RCC 7860 (cell line): ENCODE measurements at places on chromosomes 4 and X.

DNA sequence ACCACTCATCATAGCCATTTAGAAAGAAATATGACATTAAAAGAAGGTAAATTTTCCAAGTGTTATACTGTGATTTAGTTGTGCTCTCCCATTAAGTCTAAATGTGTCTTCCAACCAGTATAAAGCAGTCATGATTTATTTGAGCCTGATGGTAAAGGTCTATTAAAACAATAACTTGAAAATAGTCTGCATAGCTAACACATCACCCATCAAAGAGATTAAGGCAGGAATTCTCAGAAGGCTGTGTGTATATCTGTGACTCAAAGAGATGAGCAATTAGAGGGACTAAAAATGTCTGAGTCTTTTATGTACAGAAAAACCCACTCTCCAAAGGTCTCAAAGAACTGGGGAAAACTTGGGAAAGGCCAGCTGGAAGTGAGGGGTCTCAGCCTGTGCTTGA is 70.3 kb upstream of the IQCM start:
- DNase-seq: peak; percentile 38

DNA sequence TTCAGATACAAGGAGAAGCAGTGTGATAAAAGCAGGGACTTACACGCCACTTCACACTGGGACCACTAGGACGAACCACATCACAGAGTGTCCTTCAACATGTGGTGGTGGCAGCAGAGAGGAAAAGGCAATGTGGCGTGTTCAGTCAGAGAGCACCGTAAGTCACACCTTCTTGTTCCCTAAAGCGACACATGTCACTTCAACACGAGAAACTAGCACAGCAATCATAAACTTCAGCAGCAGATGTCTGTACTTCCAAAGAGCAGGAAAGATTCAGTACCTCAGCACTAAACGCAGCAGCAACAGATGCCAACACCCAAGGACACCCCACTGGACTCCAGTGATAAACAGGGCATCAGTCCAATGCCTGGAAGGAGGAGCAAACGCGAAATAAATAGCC is 96.7 kb downstream of the AREG start:
- no peak for DNase-seq

- peak; percentile 62 for DNase-seq
These were observed at the start of gene PNPLA4 for GRCh38 chrX:7927259-7928167. TSS of gene PNPLA4 (minus strand) at chrX:7927413. CDS start at chrX:7926119, 1,294 bp downstream.

GRCh38 chr4:168336837-168337549 is 18.4 kb upstream of the DDX60 start:
- DNase-seq: no peak

- DNase-seq: peak; percentile 38
These were observed 28.1 kb downstream of the SLC16A2 start for GRCh38 chrX:74449322-74449936.

GRCh38 chr4:105291925-105292324 is 145.2 kb downstream of the TET2 start:
- DNase-seq: no peak

- no peak for DNase-seq
These were observed 18.1 kb downstream of the SEC24B start for GRCh38 chr4:109451544-109452273.

GRCh38 chrX:69506617-69507499 is 2.7 kb downstream of the NALF2 start:
- DNase-seq: no peak

DNA sequence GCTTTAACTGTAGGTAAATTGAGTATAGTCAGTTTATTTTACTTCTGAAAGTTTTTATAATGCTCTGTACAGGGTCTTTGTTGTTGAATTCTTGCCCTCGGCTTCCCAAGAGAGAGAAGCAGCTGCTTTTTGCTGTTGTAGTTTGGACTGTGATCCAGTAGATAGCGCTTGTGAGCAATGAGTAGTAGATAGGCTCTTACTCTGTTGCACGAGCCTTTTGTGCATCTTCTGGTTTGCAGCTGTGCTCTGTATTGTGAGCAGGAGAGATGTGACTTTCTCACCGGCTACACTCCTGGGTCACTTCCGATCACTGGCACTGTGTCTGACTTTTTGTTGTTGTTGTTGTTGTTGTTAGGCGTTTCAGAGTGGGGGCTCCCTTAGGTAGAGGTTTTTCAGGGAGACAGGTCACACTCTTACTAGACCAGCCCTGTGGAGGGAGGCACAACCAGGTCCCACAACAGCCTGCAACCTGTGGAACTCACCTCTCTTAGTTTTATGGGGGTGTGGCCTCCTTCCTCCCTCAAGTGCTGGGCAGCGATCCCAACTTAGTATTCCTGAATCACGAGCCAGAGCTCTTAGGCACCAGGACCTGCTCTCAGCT is 822.1 kb upstream of the GALNTL6 start:
- DNase-seq: no peak

- DNase-seq: no peak
These were observed 52.6 kb downstream of the OSTC start for GRCh38 chr4:108702960-108703359.

- no peak for DNase-seq
These were observed 16.6 kb downstream of the ARHGAP24 start for GRCh38 chr4:85491527-85491926.

DNA sequence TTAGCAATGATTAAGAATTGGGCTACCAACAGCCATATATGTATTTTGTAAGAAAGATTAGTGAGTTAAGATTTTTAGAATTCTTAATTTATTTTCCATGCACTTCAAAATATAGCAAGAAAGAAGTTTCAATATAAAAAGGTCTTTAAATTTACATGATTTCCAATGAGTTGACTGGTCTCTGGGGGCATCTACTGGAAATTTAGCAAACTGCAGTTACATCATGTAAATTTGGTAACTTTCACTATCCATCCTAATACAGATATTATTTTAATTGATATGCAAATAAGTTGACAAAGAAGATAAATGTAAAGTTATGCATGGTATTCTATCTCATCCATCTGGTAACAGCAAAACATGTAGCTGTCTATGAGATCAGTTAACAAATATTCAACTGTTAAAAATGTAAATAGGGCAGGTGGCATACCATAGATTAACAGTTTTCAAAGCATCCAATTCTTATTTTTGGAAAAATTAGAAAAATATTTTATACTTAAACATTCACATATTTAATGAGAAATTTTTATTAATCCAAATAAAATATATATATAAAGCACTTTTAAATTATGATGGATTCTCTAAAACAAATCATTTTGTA is 29.1 kb downstream of the TTC29 start:
- DNase-seq: no peak

DNA sequence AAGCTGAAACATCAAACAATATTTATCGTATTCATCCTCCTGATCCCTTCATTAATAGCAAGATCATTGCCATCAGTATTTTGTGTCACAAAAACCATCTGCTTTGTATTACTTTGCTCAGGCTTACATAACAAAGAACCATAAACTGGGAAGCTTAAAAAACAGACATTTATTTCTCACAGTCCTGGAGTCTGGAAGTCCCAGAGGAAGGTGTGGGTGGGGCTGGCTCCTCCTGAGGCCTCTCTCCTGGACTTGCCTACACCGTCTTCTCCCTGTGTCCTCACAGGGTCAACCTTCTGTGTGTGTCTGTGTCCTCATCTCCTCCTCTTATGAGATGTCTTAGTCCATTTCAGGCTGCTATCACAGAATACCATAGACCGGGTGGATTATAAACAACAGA is 61.3 kb upstream of the MXRA5 start:
- DNase-seq: no peak

DNA sequence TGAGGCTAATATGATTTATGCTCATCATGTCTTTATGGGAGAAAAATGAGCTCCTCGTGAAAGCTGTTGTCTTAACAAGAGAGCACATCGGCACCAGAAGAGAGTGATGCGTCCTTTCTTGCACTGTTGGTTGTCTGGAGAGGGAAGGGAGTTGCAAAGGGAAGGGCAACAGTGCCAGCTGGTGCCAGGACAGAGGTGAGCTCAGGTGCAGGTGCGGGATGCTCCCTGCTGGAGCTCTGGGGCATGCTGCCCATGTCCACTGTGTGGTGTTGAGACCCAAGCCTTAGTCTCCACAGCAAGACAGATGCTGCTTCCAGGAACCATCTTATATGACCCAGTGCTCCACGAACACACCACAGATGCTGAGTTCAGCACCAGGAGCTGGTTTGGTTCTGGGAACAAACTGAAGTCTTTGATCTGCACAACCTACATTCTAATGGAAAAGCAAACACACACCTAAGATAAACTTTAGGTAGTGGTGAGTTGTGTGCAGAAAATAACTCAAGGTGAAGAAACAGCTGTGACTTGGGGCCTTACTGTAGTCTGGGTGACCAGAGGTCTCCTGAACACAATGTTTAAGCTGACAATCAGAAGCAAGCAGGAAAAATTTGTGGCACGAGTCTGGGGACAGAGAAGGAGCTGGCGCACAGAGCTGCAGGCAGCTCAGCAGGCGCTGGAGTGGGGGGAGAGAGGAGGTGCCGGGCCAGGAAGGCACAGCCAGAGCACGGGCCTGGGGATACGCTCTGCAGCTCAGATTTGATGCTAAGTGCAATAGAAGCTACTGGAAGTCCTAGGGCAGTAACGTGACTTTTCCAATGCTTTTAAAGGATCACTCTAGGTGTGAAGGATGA is 73.2 kb downstream of the HAUS3 start:
- DNase-seq: no peak

- no peak for DNase-seq
These were observed 43.2 kb downstream of the FANCB start for GRCh38 chrX:14829643-14830042.

GRCh38 chrX:17854531-17854930 is 6.6 kb downstream of the RAI2 start:
- DNase-seq: no peak

GRCh38 chr4:125725957-125726525 is 411.3 kb downstream of the FAT4 start:
- no peak for DNase-seq

DNA sequence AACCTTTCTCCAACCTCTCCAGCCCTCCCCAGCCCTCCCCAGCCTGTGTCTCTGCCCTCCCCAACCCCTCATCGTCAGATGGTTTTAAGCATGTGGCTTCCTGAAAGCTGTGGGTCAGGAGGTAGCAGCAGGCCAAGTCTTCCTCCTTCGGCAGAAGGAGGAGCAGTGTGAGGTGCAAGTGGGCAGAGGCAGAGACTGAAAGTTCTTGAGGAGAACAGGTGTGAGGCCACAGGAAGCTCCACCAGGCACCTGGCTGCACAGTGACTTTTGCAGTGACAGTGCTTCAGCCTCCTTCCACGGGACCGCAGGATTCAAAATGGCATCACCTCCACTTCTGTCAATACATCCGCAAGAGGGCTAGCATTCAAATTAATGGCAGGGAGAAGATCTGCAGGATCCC is 203.9 kb upstream of the LEF1 start:
- no peak for DNase-seq

DNA sequence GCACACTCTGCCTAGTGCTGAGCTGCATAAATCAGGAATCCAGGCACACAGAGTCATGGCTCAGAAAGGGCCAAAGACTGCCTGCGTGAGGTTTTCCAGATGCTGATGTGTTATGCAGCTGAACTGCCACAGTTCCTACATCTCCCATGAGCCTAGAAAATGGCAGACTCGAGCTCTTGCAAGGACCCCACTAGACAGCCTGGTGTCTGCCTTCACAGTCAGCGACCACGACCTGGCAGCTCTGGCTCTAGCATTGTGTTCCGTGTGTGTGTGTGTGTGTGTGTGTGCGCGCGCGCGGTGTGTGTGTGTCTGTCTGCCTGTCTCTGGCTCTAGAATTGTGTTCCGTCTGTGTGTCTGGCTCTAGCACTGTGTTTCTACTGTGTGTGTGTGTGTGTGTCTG is 203.6 kb upstream of the AGTR2 start:
- no peak for DNase-seq

GRCh38 chr4:83692028-83692427 is 156.1 kb downstream of the GPAT3 start:
- no peak for DNase-seq

- DNase-seq: no peak
These were observed 28.7 kb downstream of the S100G start for GRCh38 chrX:16678689-16679088.

- no peak for DNase-seq
These were observed 87.6 kb downstream of the GAB1 start for GRCh38 chr4:143424276-143424675.
